ENCODE measurements at places on chromosomes 5 and 9.

GRCh38 chr5:118984602-118985001 is 3.7 kb downstream of the DTWD2 start:
- no peak for DNase-seq

GRCh38 chr5:158398360-158399201 is 539.6 kb upstream of the CLINT1 start:
- no peak for DNase-seq

- no peak for DNase-seq
Measured at GRCh38 chr5:96902876-96903275, 26.6 kb downstream of the ERAP2 start.

DNA sequence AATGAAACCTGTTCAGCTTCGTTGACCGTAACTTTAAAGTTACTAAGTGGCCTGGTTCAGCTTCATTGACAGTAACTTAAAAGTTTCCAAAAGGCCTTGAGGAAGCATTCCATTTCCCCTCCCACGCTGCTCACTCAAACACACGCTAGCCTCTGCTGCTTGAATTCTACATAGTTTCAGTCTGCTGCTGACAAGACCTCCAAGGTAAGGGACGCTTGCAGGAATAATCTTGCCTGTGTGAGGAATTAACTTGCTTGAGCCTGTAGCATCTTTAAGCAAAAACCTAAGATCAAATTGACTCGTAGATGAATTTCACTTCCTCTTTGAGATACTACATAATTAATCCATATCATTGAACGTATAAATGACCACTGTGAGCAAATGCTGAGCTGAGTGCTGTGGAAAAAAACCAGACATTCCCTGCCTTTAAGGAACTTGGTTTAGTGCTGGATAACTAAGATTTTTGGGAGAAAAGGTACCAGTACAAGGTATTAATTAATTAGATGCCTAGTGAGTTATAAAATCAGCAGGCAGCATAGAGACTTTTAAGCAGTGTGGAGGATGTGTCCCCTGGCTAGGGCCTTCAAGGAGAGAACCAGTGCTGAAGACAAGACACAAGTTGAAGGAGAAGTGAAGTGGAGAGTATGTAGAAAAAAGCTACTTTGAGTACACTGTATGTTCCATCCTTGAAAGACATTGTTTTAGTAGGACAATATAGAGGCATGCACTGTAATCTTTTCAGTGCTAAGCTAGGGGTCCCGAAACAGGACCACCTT is 39.2 kb downstream of the GRAMD2B start:
- no peak for DNase-seq

DNA sequence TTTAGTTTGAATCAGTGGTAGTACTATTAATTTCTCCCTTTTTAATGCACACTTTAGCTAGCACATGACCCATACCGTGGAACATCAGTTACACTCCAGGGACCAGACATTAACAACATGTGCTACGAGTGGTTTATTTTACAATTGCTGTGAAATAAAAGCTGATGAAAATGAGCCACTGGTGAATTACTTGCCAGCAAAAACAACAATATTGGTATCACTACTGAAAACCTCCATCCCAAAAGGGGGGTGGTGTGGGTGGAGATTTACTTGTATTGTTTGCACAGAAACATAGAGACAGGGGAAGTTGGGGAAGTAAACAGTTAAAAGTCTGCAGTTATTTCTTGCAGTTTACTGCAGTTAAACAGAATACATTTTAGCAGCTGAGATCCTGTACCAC is 369.6 kb upstream of the GRAMD2B start:
- no peak for DNase-seq

DNA sequence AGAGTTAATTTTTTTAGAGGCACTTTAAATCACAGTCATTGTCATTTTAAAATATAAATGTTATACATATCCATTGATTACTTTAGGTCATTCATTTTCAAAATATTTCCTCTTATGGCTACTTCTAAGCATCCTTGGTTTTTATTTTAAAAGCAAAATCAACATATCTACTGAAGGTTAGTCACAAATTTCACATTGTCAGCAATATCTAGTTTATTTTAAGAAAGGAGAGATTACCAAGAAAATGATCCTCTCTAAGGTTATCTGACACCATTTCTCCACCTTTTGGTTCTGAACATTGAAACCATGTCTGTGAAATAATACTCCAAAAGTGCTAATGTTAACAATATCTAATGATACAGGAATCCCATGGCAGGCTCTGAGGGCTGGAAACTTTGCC is 24.5 kb downstream of the SEMA6A start:
- DNase-seq, result no peak

Measured in caudate nucleus (tissue), 63 donors.